Hematopoietic multipotent progenitor cell (in vitro differentiated cells): ENCODE measurements at places on chromosomes 6 and 20.

DNA sequence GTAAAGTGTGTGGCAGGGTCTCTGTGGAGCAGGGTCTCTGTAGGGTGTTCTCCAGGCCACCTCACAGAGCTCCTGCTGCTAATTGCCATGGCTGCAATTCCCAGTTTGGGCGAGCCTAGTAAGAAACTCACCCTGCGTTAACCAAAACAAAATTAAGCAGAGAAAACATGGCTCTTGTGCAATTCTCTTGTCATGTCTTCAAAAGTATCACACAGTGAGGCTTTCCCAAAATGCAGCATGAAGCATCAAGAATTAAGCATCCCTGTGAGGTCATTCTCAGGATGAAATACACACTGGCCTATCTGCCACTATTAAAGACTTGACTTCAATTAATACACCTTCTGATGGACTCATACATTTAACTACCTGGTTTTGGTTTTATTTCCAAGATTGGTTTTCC lies 72.8 kb downstream of the KIF13A start:
- no peak for DNase-seq

DNA sequence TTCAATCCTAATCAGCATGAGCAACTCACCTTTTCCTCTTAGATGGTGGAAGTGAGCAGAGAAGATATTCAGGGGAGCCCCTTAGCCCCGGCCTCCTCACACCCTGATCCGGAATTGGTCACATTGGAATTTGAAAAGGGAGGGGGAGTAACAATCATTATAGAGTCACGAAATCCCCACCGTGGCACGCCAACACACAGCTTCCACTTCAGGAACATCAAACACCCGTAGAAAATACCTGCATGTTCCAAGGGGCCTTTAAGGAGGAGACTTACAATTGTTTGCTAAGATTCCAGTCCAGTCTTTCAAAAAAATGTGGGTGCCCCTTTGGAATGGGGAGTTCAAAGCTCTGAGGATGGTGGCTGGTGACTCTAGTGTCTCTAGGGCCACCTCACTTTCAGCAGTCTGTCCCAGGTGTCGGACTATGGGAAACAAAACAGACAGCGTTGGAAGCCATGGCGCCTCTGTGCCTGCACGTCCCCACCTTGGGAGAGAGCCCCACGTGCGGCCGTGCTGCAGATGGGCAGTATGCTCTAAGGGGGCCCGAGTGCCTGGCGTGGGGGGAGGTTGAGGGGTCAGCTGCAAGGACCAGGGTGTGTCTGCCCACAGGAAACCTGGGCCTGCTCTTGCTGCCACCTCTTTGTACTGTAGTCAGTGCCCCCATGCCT lies 2.4 kb downstream of the CD93 start:
- DNase-seq: no peak

GRCh38 chr20:25533920-25534700 lies 51.2 kb downstream of the NINL start:
- no peak for DNase-seq

DNA sequence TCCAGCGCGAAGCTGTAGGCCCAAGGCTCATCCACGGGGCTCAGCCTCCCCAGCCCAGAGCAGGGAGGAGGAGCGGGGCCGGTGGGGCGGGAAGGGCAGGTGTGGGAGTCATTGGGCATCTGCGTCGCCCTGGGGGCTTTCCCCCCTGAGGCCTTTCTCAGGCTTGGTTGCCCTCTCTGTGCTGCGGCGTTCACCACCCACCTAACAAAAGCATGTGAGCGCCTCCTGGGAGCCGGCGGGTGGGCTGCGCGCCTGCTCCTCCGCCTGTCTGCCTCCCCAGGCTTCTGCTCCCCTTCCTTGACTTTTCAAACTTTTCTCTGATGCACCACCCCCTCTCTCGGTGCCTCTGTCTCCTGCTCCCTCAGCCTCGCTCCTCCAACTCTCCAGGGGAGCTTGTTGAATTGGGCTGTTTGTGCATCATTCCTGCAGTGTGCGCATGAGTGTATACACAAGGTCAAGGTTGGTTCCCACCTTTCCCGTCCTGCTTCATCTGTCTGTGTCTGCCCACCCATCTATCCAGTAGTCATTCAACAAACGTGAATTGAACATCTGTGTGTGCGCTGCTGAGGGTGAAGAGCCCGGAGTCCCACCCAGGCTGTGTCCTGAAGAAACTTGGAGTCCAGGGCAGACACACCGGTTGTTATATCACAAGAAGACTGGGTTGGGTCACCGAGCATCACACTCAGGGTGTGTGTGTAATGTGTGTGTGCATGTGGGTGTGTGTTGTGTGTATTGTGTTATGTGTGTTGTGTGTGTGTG lies 82.4 kb upstream of the NNAT start:
- DNase-seq: no peak

- peak; percentile 47 for DNase-seq
Observed at GRCh38 chr6:4906293-4907276, 97.3 kb downstream of the RPP40 start.

- DNase-seq: no peak
Observed at GRCh38 chr6:43142101-43142500, 29.0 kb upstream of the SRF start.

- no peak for DNase-seq
Observed at GRCh38 chr6:165272585-165272984, 36.8 kb downstream of the C6orf118 start.

GRCh38 chr6:36320475-36320874 lies 16.2 kb downstream of the BNIP5 start:
- DNase-seq: no peak

GRCh38 chr20:37789408-37789807 lies 95.6 kb downstream of the CTNNBL1 start:
- DNase-seq: no peak

- DNase-seq: no peak
Observed at GRCh38 chr6:158011980-158012566, 30.4 kb downstream of the SYNJ2 start.

DNA sequence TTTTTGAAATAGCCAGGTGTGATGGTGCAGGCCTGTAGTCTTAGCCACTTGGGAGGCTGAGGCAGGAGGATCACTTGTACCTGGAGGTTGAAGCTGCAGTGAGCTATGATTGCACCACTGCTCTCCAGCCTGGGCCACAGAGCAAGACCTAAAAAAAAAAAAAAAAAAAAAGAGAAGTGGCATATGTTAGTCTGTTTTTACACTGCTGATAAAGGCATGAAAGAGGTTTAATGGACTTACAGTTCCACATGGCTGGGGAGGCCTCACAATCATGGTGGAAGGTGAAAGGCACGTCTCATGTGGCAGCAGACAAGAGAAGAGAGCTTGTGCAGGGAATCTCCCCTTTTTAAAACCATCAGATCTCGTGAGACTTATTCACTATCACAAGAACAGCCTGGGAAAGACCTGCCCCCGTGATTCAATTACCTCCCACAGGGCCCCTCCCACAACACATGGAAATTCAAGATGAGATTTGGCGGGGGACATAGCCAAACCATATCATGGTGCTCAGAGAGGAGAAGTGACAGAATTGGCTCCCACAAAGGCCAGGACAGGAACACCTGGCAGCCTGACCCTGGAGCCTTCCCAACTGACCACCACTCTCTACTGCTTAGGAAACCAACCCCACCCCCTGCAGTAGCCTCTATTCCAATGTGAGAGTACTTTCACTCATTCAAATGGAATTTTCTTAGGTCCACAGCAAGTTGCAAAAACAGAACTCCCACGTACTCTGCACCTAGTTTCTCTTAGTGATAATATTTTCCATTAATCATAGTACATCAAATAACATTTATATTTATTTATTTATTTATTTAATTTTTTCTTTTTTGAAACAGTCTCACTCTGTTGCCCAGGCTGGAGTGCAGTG lies 29.8 kb downstream of the ARHGAP40 start:
- DNase-seq: no peak

DNA sequence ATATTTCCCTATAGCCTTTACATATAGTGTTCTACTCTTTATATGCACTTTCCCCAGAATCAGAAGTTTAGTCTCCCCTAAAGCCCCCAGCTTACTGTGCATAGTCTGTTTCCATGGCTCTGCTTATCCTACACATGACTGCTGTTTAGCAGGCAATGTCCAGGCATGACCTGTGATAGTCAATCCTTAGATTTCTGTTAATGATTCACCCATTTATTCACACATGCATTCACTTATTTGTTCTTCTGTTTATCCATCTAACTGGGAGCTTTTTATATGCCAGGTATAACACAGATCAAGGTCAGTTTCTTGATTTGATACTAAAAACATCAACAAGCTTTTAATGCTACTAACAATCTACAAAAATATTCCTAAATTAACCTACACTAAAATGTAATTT lies 300.8 kb downstream of the PHF3 start:
- DNase-seq: no peak

DNA sequence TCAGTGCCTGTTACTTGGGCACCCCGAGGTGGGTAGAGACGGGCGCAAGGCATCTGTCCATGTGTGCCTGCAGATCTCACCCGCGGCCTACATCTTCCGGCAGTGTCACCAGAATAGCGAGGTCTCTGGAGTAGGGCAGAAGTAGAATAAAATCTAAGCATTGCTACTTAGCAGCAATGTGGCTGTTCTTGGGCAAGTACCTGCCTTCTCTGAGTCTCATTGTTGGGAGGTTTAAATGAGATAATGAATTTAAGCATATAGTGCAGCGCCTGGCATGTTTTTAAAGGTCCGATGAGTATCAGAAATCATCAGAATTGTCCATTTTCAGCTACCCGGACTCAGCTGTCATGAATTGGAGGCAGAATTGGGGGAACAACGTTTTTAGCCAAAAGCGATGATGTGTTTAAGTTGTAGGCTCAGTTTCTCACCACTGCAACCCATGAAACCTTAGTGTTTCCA lies 800 bp downstream of the ABCC10 start:
- peak; percentile 5 for DNase-seq

- no peak for DNase-seq
Observed at GRCh38 chr6:135410856-135411255, 86.7 kb downstream of the AHI1 start.

DNA sequence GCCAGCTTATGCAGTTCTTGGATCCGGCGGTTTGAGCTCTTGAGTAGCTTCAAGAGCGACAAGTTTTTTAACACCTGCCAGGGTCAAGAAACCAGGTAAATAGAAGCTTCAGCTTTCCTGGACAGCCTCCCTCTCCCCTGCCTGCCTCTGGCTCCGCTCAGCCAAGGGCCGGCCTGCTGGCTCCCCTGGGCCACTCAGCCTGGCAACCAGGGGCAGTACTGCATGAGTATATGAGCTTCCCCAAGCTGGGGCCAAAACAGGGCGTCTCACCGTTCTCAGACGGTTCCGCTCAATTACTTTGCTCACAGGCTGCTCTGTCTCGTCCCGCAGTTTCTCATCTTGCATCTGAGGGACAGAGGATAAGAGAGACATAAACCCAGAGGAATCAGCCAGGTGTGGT lies 856 bp downstream of the TP53TG5 start:
- no peak for DNase-seq

DNA sequence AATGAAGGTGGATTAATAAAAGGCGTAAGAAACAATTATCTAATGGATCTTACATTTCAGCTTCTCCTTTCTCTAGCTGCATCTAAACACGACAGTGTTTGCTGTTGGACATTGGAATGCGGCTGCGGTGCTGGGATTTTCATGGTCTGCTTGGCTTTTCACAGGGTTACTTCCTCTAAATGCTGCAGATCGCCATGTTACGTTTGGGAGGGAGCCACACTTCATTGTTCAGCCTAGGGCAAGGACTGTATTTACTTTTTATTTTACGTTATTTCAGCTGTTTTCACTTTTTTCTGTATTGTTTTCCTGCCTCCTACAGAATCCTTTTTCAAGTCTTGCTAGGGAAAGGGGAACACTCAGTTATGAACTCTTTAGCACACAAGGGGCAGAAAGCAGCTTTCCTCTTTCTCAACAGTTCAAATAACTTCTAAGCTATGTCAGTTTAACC lies 97.9 kb upstream of the MTHFD1L start:
- no peak for DNase-seq

GRCh38 chr20:36808317-36809257 lies 35.0 kb upstream of the DSN1 start:
- peak; percentile 58 for DNase-seq

DNA sequence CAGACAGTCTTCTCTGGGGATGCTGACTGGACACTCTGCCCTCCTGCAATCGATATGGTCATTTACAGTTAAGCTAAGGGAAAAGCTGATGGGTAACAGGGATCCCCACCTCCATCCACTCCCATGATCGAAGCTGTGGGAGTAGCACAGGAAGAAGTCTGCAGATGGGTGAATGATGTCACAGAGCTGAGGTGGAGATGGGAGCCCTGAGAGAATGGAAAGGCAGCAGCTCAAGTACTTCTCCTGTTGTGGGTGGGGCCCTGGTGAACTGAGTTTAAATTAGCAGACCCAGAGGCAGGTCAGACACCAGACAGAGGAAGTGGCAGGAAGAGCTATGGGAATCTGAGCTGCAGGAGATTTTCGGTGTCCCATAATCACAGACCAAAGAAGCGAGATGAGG lies 29.0 kb downstream of the HDGFL1 start:
- no peak for DNase-seq

GRCh38 chr20:50194422-50194830 lies 3.8 kb downstream of the CEBPB start:
- no peak for DNase-seq

DNA sequence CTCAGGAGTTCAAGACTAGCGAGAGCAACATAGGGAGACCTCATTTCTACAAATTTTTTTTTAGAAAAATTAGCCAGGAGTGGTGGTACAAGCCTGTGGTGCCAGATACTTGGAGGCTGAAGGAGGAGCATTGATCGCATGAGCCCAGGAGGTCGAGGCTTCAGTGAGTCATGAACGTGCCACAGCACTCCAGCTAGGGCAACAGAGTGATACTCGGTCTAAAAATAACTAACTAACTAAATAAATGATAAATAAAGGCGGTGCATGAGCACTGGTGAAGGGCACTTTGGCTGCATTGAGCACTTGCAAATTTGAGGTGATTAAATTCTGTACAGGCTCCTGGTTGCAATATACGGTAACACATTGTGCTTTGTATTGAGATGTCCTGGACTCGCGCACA lies 13.5 kb downstream of the HLA-A start:
- DNase-seq: no peak

GRCh38 chr20:57381596-57382503 lies 9.3 kb upstream of the RBM38 start:
- DNase-seq: peak; percentile 86

DNA sequence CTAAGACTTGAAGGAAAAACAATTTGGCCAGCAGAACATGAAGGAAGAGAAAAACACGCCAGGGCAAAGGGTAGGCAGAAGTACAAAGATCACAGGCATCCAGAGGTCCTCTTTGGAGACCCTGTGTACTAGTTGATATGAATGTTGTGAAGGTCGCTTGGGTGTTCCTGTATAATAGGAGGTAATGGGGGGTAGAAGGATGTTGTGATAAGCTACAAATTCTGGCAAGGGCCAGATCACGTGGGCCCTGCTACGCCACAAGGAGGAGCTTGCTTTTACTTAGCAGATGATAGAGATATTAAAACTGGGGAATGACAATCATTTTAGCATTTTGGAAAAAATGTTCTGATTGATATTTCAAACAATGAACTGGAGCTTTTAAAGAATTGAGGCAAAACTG lies 878 bp upstream of the HLA-DMA start:
- DNase-seq: no peak

- DNase-seq: no peak
Observed at GRCh38 chr6:154112181-154112809, 73.3 kb downstream of the OPRM1 start.
